ENCODE measurements at places on chromosomes 5 and 9.
A peak's percentile ranks its signal among the peaks of the same experiment; 100 is the strongest.

DNA sequence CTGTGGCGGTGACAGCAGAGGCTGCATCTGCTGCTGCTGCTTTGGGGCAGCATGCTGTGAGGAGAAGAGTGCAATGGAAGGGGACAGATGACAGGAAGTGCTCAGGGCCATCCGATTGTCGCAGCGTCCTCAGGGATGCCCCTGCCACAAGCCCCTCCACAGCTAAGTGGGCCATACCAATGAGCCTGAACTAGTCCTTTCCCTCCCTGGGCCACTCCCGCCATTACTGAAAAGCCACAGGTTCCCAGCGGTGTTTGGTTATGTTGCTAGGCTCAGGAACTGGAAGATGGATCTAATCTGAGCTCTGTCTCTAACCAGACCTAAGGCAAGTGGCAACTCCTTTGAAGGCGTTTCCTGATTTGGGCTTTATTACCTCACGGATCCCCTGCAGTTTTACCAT is 109.2 kb downstream of the GAPVD1 start:
- no peak for DNase-seq

GRCh38 chr9:116685166-116685565 is 1.9 kb upstream of the TRIM32 start:
- no peak for DNase-seq

DNA sequence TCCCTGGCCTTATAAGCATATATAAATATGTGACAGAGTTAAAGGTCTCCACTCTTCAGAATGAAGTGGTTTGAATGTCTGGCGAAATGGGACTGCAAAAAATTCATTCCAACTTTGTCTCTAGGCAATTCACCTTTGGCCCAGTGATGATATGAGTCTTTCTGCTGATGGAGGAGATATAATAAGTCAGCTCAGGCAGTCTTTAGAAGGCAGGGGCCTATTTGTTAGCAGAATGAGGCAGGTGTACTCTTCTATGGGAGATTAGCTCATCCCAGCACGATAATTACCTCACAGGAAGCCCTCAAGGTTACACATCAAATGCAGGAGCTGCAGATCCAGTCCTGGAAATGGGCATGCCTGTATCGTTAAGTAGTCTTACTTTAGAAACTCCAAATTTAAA is 300.5 kb downstream of the NR2F1-AS1 start:
- peak; percentile 84 for DNase-seq

GRCh38 chr5:113056988-113057387 is 80.4 kb downstream of the DCP2 start:
- DNase-seq: no peak

- DNase-seq: no peak
Measured at GRCh38 chr9:22483528-22484070, 37.0 kb downstream of the DMRTA1 start.

DNA sequence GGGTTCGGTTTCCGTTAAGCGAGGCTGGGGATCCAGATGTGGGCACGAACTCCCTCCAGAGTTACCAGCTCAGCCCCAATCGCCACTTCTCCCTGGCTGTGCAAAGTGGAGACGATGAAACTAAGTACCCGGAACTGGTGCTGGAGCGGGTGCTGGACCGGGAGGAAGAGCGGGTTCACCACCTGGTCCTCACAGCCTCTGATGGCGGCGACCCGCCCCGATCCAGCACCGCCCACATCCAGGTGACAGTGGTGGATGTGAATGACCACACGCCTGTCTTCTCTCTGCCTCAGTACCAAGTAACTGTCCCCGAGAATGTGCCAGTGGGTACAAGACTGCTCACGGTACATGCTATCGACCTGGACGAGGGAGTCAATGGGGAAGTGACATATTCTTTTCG is 803 bp downstream of the PCDHGA7 start:
- no peak for DNase-seq

- no peak for DNase-seq
Measured at GRCh38 chr9:108272349-108272899, 583.4 kb downstream of the ACTL7B start.
